ENCODE measurements at places on chromosomes 11 and 22.

DNA sequence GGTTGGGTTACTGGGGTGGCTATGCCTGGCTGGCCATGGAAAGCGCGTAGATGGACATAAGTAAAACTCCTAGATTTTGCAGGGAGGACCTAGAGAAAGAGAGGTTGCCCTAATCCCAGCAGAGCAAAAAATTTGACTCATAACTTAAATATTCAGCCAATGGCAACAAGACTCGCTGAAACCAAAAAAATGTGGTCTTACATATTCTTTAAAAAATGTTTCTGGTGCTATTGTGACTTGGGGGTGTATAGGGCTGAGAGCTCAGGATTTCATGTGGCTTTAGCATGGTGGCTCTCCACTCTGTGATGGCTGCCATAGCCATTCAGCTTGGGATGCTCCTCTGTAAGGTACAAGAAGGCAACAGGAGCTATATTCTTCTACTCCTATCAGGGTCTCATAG lies 27.2 kb upstream of the PDGFD start:
- no peak for DNase-seq

GRCh38 chr11:59676205-59676604 lies 7.4 kb upstream of the PATL1 start:
- DNase-seq, result no peak

DNA sequence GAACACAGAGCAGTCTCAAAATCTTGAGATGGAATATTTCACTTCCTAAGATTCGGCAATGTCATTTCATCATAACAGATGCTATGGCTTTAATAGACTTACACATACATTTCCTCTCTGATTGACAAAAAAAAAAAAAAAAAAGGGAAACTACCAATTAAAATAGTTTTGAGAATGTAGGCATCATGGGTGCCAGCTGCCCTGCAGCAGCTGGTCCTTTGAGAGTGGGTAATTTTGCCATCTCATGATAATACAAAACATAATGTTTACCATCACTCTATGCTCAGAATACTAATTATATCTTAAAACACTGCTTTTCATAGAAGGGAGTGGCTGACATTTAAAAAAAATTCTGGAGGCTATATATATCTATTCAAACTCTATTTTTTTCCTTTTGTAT lies 775.6 kb upstream of the CCDC90B start:
- no peak for DNase-seq

GRCh38 chr11:104254347-104254746 lies 90.4 kb upstream of the PDGFD start:
- peak; percentile 62 for DNase-seq

DNA sequence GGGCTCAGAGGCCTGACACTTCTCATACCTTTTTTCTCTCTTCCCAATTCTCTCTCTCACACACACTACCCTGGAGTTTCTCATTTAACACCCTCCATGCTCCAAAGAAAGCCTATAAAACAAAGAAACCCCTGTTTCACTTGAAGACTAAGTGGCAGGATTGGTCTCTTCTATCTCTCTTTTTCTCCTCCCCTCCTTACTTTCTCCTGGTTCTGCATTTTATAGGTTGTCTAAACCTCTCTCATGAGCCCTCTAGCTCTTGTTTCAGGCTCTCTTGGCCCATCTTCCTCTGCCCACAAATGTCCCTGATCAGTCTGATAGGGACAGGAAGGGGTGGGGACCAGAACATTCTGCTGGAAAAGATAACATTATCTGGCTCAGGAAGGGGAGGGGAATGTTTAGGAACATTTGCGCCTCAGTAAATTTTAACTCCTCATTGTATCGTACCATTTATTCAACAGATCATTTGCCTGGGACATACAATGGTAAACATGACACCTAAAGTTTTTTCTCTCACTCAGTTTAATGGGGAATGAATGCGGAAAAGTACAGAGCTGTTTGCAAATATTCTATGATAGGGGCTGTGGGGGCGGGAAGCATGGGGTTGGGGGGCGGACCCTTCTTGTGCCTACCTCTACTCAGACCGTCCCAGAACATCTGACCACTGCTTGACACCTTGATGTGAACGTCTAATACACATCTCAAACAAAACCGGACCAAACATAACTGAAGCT lies 10.8 kb downstream of the CRYBA4 start:
- DNase-seq, result no peak

DNA sequence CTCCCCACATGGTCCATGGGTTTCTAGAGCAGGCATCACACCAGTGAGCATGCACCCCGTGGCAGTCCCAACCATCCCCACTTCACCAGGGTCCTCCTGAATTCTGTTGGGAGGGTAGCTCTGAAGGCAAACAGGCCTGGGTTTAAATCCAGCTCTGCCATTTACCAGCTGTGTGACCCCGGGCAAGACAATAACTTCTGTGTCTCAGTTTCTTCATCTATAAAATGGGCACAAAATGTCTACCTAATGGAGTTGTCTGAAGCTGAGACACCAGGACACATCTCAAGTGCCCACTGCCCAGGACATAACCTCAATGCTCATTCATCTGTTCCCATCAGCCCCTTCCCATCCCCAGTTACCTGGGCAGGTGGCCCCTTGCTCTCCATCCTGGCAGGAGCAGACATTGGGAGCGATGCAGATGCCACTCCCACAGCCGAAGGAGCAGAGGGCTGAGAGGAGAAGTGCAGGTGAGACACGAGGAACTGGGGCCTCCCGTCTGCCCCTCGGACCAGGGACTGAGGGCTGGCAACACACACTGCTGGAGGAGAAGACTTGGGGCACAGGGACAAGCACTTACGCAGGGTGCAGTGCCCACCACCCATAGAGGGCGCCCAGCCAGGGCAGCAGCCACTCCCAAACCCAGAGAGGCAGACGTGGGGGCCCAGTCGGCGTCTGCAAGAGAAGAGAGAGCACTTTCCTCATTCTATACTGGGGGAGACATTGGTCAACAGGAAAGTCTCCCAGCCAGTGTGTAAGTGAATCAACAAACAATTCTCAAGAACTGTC lies 4.0 kb downstream of the VWCE start:
- DNase-seq, result no peak

- peak; percentile 58 for DNase-seq
Measured at GRCh38 chr11:57662893-57663292, 5.0 kb upstream of the ZDHHC5 start.

- no peak for DNase-seq
Measured at GRCh38 chr11:116379185-116379828, 393.5 kb downstream of the BUD13 start.

GRCh38 chr11:65851811-65852507 lies 6.0 kb downstream of the CFL1 start:
- no peak for DNase-seq

DNA sequence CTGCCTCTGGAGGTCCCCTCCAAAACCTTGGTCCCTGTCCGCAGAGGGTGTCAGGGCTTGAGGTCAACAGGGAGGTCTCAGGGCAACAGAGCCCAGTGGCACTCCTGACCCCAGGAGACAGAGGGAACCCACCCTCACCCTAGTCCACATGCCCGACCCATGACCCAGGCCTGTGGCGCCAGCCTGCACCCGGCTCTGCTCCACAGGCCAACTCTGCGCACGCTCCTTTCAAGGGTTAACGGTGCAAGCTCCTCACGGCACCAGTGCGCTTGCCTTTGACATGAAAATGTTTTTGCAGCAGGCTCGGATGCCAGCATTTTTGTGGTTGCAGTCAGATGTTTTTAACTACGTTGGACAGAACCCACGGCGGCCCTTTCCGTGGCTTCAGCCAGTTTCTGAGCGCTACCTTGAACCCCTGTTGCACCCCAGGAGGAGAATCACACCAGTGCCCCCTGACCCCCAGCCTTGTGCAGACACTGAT lies 68.6 kb downstream of the CDKN1C start:
- DNase-seq, result no peak

DNA sequence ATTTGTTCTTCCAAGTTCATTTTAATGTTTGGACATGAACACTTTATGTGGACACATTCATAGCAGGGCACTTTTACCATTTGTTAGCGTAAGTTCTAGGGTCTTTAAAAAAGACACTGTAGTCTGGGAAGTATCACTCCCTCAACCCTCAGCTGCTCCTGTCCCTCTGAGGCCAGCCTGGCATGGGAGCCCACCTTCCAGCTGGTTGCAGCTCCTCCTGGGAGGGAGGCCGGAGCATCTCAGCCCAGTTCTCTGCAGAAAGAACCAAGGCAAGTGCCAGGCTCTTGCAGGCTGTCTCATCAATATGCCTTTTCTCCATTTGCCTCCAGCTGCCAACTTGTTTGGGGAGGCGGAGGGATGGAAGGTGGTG lies 150.6 kb downstream of the OPCML start:
- DNase-seq, result no peak

DNA sequence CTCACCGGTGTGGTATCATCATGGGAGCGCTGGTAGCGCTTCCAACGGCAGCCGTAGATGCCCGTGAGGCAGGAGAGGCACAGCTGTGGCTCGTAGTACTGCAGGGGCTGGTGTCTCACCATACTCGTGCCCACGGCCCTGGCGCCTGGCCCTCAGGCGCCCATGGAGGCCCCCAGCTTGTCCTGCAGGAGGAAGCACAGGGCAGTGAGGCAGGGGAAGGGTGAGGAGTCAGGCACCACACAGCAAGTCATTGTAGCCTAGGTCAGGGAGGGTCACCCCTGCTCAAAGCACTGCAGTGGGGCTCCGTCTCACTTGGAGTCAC lies 44.6 kb upstream of the KLHL35 start:
- DNase-seq, result no peak

DNA sequence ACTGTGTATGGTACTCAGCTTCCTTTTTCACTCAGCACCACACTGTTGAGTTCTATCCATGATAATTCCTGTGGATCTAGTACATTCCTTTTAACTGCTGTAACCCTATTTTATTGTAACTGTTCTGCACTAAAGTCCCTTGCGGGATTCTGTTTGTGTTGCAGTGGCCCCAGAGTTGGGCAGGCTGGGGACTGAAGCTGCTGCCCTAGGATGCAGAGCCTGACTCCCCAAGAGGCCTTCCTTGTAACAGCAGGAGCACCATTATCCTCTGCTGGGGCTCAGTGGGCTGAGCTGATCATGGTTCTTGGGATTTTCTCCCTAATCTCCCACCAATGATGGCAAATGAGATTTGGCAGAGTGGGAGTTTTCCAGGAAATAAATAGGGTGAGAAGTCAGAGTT lies 77.7 kb downstream of the CABIN1 start:
- no peak for DNase-seq

DNA sequence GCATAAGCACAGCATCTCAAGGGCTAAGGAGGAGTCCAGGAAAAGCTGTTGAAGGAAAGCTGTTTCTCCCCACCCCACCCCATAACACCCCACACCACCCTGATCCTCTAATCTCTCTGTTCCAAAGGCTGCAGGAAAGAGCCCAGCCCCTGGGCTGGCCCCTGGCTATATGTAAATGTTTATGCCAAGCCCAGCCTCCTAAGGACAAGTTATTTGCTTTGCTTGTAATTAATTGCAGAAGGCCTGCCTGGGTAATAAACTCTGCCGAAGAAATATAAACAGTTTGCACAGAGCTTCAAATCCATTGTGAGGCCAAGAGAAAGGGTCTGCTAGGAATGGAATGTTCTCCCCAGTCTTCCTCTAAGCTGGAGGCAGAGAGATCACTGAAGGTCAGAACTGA lies 21.2 kb downstream of the ARRB1 start:
- DNase-seq, result no peak

DNA sequence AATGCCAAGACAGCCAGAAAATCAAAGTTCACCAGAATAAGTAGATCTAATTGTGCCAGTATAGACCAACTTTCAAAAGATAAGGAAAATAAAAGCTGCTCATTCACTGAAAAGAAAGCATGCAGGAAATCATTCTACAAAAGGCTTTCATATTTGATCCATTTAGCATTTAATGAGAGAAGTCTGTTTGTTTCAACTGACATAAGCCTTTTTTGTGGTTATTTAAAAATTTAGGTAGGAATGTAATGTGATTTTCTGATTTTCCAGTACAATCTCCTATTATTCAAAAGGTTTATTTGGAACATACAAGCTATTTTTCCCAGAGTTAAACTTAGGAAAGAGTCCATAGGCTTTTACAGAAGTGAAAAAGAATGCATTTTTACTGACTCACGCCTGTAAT lies 92.7 kb downstream of the SBF2 start:
- DNase-seq, result no peak

GRCh38 chr11:119920666-119921387 lies 191.8 kb upstream of the NECTIN1 start:
- DNase-seq, result no peak

GRCh38 chr11:2987881-2988861 lies 4.0 kb downstream of the NAP1L4 start:
- peak; percentile 76 for DNase-seq

GRCh38 chr22:25992331-25992730 lies 176.9 kb upstream of the SEZ6L start:
- DNase-seq, result no peak

- DNase-seq, result no peak
Measured at GRCh38 chr11:65592858-65593517, 2.6 kb downstream of the KCNK7 start.

- no peak for DNase-seq
Measured at GRCh38 chr22:24326266-24326665, 55.6 kb downstream of the SPECC1L start.

DNA sequence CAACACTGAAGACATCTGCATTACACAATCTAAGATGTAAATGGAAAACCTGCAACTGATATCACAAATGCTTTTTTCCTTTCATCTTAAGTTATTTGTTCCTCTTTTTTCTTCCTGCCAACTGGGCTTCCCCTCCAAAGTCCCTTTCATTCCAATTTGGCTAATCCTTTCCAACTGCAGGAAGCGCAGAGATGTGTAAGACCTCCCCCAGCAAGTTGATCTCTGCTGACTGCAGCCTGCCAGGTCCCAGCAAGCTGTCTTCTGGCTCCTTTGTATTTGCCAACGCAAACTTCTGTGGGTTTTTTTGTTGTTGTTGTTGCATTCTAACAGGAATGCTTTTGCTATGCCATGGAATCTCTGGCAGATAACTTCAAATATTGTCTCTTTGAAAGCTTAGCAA lies 38.5 kb upstream of the LRRC4C start:
- DNase-seq, result no peak

DNA sequence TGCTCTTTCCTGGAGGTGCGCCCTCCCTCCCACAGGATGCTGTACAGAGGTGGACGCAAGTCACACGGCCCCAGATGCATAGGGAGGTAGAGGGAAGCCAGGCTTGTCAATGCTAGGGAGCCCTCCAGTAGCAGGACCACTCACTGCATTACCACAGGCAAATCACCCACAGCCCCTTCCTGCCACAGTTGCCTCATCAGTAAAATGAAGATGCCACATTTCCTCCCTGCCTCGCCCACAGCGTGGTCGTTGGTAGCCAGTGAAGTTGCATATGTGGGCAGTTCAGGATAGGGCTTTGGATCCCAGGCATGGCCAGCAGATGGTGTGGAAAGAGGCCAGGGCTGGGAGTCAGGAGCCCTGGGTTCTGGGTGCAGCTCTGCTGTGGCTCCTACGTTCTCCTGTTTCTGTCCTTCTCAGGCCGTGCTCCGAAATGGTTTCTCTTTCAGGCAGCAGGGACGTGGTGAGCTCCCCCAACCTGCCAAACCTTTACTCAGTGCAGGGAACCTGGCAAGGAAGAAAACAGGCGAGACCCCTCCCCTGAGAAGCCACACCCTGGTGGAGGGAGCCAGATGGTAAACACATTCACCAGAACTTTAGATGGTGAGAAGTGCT lies 22.6 kb downstream of the DAGLA start:
- no peak for DNase-seq

Measured in activated effector memory CD4-positive, alpha-beta T cell treated with anti-CD3 and anti-CD28 coated beads, Interleukin-2, amount 50 U/mL, for 16 hours (primary cell).